ENCODE measurements at places on chromosomes 4 and X. TPM values are rescaled to one million over a fixed set of nuclear protein-coding genes. Genes with fewer than 3 reads are reported as not detected.

DNA sequence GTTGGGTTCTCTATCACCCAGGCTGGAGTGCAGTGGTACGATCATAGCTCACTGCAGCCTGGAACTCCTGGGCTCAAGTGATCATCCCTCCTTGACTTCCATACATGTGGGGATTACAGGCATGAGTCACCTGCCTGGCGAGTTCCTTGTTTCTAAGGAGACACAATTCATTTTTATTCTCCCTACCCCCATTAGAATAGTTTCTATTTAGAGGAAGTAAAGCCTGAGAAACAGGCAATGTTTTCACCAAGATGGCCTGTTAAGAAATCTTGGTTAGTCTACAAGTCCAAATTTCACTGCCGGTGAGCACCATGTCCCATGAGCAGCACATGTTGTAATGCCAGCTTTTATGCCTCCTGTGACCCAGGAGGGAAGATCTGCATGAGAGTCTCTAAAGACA is 5.7 kb downstream of the CYBB start:
- DNase-seq = no peak
- no peaks in the 10 kb centered on the region for H3K4me1 ChIP-seq
- H3K27me3 ChIP-seq = peaks cover 29% of the 10 kb centered on the region
- no peak overlapping the region for H3K27ac ChIP-seq
- no peak overlapping the region for H3K4me3 ChIP-seq
- no peaks in the 10 kb centered on the region for H3K36me3 ChIP-seq

GRCh38 chr4:60452266-60452665 is 747.9 kb upstream of the ADGRL3 start:
- H3K4me3 ChIP-seq = no peak overlapping the region
- H3K36me3 ChIP-seq = no peaks in the 10 kb centered on the region
- no peak overlapping the region for H3K27ac ChIP-seq
- no peak for DNase-seq

DNA sequence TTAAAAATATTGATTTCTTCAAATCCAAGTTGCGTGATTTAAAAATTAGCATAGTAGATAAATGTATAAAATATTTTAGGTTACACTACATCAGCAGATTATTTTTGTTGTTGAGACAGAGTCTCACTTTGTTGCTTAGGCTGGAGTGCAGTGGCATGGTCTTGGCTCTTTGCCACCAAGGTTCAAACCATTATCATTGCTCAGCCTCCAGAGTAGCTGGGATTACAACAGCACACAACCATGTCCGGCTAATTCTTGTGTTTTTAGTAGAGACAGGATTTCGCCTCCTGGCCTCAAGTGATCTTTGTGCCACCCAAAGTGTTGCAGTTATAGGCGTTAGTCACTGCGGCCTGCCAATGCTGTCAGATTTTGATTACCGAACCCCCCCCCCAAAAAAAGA is 1390.5 kb upstream of the TENM3 start:
- H3K27ac ChIP-seq = no peak overlapping the region
- no peak for DNase-seq
- no peaks in the 10 kb centered on the region for H3K4me1 ChIP-seq
- no peaks in the 10 kb centered on the region for H3K36me3 ChIP-seq
- no peaks in the 10 kb centered on the region for H3K27me3 ChIP-seq

DNA sequence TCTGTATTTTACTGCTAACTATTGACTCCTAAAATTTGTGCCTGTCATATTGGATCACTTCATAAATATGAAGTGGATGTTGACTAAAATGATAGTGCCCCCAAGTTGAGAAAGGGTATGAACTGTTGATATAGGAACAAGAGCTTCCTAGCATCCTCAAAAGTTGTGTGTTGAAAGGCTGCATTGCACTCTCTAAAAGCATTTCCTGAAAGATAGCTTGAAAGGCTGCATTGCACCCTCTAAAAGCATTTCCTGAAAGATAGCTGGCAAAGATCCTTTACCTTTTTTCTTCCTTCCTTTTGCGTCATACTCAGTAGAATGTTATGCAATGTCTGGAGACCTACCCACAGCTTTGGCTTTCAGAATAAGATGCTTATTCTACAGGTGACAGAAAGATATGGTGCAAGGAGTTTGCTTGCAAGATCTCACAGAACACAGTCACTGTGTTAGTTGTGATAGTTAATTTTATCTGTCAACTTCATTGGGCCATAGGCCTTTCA is 274.6 kb upstream of the GALNTL6 start:
- no peak for DNase-seq
- no peak overlapping the region for H3K27ac ChIP-seq
- no peak overlapping the region for H3K4me3 ChIP-seq
- H3K27me3 ChIP-seq = no peaks in the 10 kb centered on the region

GRCh38 chr4:176782191-176782590 is 10.5 kb downstream of the VEGFC start:
- no peaks in the 10 kb centered on the region for H3K4me1 ChIP-seq
- H3K27ac ChIP-seq = no peak overlapping the region
- no peak for DNase-seq
- no peak overlapping the region for H3K4me3 ChIP-seq
- H3K36me3 ChIP-seq = no peaks in the 10 kb centered on the region

DNA sequence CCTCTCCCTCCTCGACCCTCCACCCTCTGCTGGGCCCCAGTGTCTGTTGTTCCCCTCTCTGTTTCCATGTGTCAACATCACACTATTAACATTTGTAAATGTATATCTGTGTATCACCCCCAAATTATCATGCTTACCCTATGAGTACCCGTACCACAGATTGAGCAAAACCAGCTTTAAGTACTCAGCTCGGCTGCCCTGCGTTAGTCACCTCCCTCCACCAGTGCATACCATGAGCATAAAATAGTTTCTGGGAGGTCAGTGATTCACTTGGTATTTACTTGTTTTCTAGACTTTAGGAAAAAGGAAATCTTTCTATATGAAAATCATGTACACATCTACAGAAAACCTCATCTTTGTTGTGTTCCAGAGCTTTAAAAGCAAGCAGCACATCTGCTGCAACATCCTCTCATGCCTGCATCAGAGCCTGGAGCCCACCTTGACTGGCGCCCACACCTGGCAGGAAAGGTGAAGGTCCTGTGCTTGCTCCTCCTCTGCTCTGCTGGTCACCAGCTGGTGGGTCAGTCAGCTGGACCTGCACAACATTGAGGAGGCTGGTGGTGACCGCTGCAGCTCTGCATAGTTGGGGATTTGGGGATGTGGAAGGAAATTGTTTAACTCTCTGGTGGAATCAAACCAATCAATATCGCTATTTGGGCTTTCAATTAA is 214.4 kb upstream of the KLF3 start:
- no peak overlapping the region for H3K4me3 ChIP-seq
- peaks cover 2% of the 10 kb centered on the region for H3K4me1 ChIP-seq
- DNase-seq = no peak
- no peaks in the 10 kb centered on the region for H3K36me3 ChIP-seq
- no peak overlapping the region for H3K27ac ChIP-seq

GRCh38 chr4:165207016-165207430 is 338 bp upstream of the KLHL2 start:
- peak; percentile 31 for DNase-seq
- H3K4me1 ChIP-seq = peaks cover 2% of the 10 kb centered on the region
- no peaks in the 10 kb centered on the region for H3K27me3 ChIP-seq
- peak overlapping the region; percentile 61 for H3K4me3 ChIP-seq
- no peaks in the 10 kb centered on the region for H3K36me3 ChIP-seq

- no peak overlapping the region for H3K4me3 ChIP-seq
- H3K27me3 ChIP-seq = no peaks in the 10 kb centered on the region
- DNase-seq = no peak
- peaks cover 3% of the 10 kb centered on the region for H3K36me3 ChIP-seq
- H3K4me1 ChIP-seq = no peaks in the 10 kb centered on the region
- H3K27ac ChIP-seq = no peak overlapping the region
Measured at GRCh38 chr4:15995826-15996225, 32.9 kb upstream of the FGFBP2 start.

DNA sequence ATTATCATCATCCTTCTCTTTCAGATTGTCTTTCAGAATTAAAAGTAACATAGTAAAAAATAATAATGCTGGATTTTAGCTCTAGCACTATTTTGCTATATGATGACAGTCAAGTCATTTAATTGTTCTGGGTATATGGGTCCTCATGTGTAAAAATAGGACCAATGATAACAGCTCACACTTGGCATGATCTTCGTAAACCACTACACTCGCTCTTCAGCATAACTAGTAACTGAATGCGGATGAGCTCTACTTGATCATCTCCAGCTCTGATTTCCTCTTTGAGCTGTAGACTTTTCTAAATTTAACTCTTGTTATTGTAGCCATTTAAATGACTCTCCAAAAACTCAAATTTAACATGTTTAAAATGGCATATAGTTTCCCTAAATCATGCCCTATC is 831.8 kb upstream of the HS3ST1 start:
- peaks cover 5% of the 10 kb centered on the region for H3K4me1 ChIP-seq
- no peak for DNase-seq
- H3K36me3 ChIP-seq = no peaks in the 10 kb centered on the region
- no peak overlapping the region for H3K27ac ChIP-seq
- H3K27me3 ChIP-seq = no peaks in the 10 kb centered on the region
- H3K4me3 ChIP-seq = no peak overlapping the region

- no peak for DNase-seq
- H3K4me3 ChIP-seq = no peak overlapping the region
- no peaks in the 10 kb centered on the region for H3K4me1 ChIP-seq
- H3K27ac ChIP-seq = no peak overlapping the region
Measured at GRCh38 chrX:37331546-37331945, 17.6 kb upstream of the PRRG1 start.

DNA sequence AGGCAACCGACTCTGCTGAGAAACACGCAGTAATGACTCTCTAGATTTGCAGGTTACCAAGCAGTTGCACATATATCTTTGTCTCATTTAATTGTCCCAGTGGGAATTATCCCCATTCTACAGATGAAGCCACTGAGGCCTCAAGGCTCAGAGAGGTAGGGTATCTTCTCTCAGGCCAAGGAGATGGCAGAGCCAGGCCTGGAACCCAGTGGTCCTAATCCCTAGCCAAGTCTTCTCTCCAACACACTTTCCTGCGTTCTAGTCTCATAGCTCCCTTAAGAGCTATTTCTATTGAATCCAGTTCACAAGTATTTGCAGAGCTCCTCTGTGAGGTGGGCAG is 181.3 kb upstream of the BCOR start:
- H3K4me3 ChIP-seq = no peak overlapping the region
- DNase-seq = no peak
- H3K4me1 ChIP-seq = no peaks in the 10 kb centered on the region
- no peaks in the 10 kb centered on the region for H3K36me3 ChIP-seq

GRCh38 chr4:122992641-122993040 is 70.2 kb upstream of the NUDT6 start:
- H3K27me3 ChIP-seq = no peaks in the 10 kb centered on the region
- no peak overlapping the region for H3K4me3 ChIP-seq
- DNase-seq = peak; percentile 70
- H3K4me1 ChIP-seq = peaks cover 8% of the 10 kb centered on the region
- no peak overlapping the region for H3K27ac ChIP-seq

- no peaks in the 10 kb centered on the region for H3K27me3 ChIP-seq
- no peaks in the 10 kb centered on the region for H3K4me1 ChIP-seq
- H3K4me3 ChIP-seq = no peak overlapping the region
- no peak for DNase-seq
- H3K36me3 ChIP-seq = no peaks in the 10 kb centered on the region
Measured at GRCh38 chr4:117357437-117357836, 272.1 kb upstream of the TRAM1L1 start.

GRCh38 chr4:8589336-8589735 is 3.2 kb upstream of the CPZ start:
- no peak overlapping the region for H3K27ac ChIP-seq
- no peaks in the 10 kb centered on the region for H3K4me1 ChIP-seq
- H3K27me3 ChIP-seq = peaks cover 19% of the 10 kb centered on the region
- H3K4me3 ChIP-seq = no peak overlapping the region

DNA sequence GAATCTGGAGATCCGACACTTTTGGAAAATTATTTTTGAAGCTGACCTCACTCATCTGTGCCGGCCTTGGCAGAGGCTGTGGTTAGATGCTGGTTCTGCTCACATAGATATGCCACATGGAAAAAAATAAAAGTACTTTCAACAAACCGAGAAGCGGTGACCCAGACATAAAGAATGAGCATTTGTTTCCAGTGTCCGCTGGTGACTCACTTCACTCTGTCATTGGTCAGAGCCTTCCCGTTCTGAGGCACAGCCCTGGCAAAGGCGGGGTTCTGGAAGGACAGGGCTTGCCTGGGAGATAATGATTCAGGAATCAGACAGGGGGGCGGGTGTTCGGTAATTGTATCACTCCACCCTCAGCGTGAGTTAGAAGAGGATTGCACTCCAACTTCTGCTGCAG is 172.4 kb upstream of the MXRA5 start:
- no peak overlapping the region for H3K4me3 ChIP-seq
- peaks cover 55% of the 10 kb centered on the region for H3K27me3 ChIP-seq
- H3K4me1 ChIP-seq = no peaks in the 10 kb centered on the region
- no peak overlapping the region for H3K27ac ChIP-seq
- no peaks in the 10 kb centered on the region for H3K36me3 ChIP-seq
- no peak for DNase-seq

DNA sequence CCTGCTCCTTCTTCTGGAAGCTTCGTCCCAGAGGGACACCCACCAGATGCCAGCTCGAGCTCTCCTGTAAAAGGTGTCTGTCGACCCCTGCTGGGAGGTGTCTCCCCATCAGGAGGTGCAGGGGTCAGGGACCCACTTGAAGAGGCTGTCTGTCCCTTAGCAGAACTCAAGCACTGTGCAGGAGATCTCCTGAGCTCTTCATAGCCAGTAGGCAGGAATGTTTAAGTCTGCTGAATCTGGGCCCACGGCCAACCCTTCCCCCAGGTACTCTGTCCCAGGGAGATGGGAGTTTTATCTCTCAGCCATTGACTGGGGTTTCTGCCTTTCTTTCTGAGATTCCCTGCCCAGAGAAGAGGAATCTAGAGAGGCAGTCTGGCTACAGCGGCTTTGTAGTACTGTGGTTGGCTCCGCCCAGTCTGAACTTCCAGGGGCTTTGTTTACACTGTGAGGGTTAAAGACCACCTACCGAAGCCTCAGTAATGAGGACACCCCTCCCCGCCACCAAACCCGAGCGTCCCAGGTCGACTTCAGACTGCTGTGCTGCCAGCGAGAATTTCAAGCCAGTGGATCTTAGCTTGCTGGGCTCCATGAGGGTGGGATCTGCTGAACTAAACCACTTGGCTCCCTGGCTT is 1383.0 kb upstream of the TENM3 start:
- DNase-seq = no peak
- H3K27me3 ChIP-seq = no peaks in the 10 kb centered on the region
- H3K4me3 ChIP-seq = no peak overlapping the region
- H3K27ac ChIP-seq = no peak overlapping the region

DNA sequence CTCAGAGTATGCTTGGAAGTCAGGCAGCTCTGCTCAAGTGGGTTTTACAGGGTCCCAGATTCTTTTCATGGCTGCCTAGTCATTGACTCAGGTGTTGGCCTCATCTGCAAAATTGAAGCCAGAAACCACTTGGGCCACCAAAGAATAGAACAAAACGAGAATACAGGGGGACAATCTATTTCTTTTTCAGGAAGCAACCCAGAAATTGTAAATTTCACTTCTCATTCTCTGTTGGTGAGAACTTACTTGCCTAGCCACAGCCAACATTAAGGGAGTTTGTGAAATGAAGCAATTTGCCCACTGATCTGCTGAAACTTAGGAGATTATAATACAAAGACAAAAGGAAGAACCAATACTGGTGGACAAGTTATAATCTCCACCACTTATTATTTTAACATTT is 8.6 kb upstream of the TKTL2 start:
- H3K4me1 ChIP-seq = no peaks in the 10 kb centered on the region
- H3K27me3 ChIP-seq = no peaks in the 10 kb centered on the region
- DNase-seq = no peak
- H3K27ac ChIP-seq = no peak overlapping the region
- H3K36me3 ChIP-seq = no peaks in the 10 kb centered on the region

- no peak overlapping the region for H3K4me3 ChIP-seq
- no peaks in the 10 kb centered on the region for H3K4me1 ChIP-seq
- no peak for DNase-seq
- no peaks in the 10 kb centered on the region for H3K36me3 ChIP-seq
- H3K27ac ChIP-seq = no peak overlapping the region
Measured at GRCh38 chrX:71195964-71196649, 26.9 kb upstream of the GJB1 start.

The KIT gene
- total RNA-seq = 25.7 TPM

The PCSK1N gene
- total RNA-seq = 10.7 TPM
